Amygdala (tissue), 56 donors: ENCODE measurements at places on chromosomes 7 and 10.

- DNase-seq, result no peak
Observed at GRCh38 chr7:77524731-77525130, 12.4 kb upstream of the PTPN12 start.

- no peak for DNase-seq
Observed at GRCh38 chr10:48199580-48200377, 74.7 kb downstream of the FRMPD2 start.

- no peak for DNase-seq
Observed at GRCh38 chr10:24982319-24983112, 30.1 kb upstream of the PRTFDC1 start.

- no peak for DNase-seq
Observed at GRCh38 chr10:21943633-21944265, 59.8 kb downstream of the DNAJC1 start.

GRCh38 chr10:2981361-2981801 lies 86.0 kb upstream of the PFKP start:
- DNase-seq, result no peak

DNA sequence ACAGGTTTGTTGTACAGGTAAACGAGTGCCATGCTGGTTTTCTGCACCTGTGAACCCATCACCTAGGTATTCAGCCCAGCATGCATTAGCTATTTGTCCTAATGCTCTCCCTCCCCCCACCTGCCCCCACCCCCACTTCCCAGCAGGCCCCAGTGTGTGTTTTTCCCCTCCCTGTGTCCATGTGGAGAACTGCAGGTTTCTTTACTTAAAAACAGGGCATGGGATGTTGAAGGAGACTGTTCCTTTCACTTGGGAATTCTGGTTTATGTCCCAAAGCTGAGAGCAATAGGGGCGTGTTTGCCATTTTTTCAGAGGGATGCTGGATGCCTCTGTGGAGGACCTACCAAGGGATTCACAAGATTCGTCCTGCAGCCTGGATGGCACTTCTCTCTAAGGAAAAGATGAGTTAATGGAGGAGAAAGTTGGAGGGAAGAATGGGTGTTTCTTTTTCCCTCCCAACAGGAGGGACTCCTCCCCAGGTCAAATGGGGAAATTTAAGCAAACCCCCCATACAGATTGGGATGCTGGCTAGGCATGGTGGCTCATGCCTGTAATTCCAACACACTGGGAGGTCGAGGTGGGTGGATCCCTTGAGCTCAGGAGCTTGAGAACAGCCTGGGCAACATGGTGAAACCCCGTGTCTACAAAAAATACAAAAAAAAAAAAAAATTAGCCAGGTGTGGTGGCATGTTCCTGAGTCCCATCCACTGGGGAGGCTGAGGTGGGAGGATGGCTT lies 136.0 kb downstream of the GALNT17 start:
- no peak for DNase-seq

GRCh38 chr7:138645284-138645683 lies 55.9 kb downstream of the SVOPL start:
- no peak for DNase-seq

DNA sequence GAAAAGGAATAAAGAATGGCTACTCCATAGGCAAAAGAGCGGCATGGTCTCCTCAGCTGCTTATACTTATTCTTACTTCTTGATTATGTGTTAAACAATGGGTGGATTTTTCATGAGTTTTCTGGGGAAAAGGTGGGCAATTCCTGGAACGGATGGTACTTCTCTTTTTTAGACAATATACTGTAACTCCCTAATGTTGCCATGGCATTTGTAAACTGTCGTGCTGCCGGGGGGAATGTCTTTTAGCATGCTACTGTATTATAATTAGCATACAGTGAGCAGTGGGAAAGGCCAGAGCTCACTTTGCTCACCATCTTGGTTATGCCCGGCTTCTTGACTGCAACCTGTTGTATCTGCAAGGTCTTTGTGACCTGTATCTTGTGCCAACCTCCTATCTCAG lies 372.1 kb upstream of the AKR1E2 start:
- no peak for DNase-seq

DNA sequence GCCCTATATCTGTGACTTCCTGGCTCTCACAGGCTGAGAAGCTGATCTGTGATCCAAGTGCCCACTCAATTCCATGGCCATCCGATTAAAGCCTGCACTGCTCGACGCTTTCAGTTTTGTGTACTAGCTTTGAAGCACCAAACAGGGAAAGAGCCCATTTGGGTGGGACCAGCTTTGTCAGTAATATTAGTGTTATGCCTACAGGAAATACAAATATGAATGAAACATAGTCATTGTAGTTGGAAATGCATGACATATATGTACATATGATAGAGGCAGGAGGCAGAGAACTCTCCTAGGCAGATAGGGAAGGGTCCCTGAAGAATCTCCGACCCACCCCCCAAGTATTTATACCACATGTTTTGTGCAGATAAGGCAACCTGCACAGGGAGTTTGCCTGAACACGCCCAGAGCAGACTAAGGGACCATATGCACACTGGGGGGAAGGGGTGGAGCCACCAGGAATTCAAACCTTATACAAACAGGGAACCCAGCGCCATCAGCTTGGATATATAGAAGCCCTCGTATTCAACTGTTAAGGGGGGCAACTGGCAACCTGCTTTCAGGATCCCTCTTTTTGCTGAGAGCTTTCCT lies 653.2 kb downstream of the PARD3 start:
- DNase-seq, result no peak

GRCh38 chr10:31694929-31695837 lies 233.4 kb downstream of the ARHGAP12 start:
- DNase-seq, result no peak

GRCh38 chr7:46864716-46865115 lies 717.2 kb downstream of the TNS3 start:
- no peak for DNase-seq

DNA sequence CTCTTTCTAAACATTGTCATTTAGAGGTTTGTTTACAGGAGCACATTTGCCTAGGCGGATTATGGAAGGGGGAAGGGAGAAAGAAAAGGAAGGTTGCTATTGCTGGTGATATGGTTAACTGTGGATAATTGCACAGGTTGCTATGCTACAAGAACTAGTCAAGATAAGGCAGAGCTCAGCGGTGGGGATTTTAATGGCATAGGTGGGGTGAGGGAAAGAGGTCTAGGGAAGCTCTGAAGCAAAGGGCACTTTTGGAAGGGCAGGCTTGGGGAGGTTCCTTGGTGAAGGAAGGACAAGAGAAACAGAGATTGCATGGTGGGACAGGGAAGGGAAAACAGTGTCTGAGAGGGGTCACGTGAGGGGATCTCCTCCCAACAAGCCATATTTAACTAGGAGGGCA lies 19.5 kb downstream of the HYAL4 start:
- no peak for DNase-seq

DNA sequence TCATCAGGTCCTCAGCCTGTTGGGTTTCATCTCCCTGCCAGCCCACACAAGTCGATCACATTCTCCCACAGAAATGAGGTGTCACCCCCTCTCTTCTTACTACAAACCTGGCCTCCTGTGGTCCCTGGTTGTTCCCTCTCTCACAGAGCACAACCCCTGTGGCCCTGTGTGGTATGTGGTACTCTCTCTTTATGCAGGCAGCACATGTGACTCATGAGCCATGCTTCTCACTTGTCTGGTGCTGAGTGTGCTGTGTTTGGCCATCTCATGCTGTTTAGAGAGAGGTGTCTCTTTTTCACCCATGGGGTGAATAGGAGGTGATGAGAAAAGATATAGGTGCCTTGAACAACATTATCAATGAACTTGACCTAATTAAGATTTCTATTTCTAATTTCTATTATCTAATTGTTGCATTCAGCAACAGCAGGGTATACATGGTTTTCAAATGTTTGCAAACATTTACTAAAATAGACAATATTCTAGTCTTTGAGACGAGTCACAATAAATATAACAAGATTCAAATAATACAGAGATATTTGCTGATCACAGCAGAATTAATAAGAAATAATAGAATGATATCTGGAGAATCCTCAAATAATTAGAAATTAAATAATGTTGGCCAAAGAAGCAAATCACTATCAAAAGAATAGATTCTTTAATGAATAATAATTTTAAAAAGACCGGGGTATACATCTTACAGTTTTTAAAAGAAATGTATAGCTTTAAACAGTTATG lies 633.8 kb upstream of the IGFBP3 start:
- DNase-seq, result no peak

DNA sequence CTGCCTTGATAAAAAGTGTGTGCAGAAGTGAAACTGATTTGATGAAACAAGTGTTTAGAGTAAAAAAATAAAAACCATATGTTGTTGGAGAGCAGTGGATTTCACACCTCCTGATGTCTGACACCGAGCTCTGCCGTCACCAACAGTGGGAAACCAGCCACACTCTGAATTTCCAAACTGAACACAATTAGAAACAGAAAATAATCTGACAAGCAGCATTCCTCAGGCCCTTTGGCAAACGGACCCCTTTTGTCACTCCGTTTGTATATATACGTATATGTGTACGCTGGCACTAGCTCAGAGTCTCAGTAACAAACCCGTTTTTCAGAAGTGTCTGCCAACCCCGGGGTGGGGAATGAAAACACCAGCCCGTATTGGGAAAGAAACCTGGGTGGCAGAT lies 32.4 kb downstream of the TACC2 start:
- DNase-seq, result no peak

- DNase-seq, result no peak
Observed at GRCh38 chr10:60570896-60571295, 181.2 kb upstream of the ANK3 start.

DNA sequence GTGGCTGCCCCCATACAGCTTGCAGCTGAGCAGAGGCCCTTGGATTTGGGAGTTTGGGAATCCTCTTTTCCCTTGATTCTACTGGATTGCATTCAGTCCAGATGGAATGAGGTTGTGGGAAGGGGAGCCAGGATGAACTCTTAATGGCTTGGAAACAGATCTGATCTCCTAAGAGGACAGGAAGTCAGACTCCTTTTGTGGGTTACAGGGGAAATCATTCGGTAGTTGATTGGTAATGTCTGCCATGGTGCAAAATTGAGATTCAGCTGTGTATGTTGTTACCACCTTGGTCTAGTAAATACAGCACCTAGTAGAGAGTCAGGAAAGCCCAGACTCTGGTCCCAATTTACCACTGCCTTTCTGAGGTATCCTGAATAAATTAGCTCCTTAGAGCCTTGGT lies 144.2 kb upstream of the TNRC18 start:
- no peak for DNase-seq

- DNase-seq, result no peak
Observed at GRCh38 chr10:116486770-116487448, 58.8 kb upstream of the PNLIP start.

GRCh38 chr10:22320591-22321155 lies at the start of gene BMI1:
TSS of gene BMI1 (plus strand) at chr10:22321099. CDS start at chr10:22326450, 5,351 bp downstream.
- DNase-seq, result peak; percentile 65

GRCh38 chr10:88672041-88672440 lies 7.8 kb downstream of the LIPF start:
- no peak for DNase-seq

DNA sequence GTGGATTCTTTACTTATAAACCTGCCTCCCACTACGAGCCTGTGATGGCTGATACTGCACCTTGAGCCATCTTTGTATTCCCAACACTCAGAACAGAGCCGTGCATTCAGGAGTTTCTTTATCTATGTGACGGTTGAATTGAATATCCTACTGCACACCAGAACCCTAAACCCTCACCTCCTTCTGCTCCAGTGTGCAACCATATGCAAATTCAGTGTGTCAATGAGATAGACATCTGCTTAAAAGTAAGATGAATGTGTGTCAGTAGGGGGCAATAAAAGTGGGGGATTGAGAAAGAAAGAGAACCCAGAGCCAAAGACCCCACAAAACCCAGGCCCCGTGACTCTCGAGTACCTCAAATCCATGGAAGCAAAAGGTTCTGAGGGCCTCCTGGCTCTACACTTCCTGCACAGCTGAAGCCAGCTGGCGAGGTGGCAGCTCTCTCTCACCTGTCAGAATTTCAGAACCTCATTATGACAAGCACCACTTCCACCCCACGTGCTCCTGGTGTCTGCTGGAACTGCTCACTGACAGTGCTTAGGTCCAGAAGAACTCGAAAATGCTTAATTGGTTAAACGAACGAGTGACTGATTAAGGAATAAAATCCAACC lies 143.3 kb upstream of the GPR26 start:
- DNase-seq, result no peak

DNA sequence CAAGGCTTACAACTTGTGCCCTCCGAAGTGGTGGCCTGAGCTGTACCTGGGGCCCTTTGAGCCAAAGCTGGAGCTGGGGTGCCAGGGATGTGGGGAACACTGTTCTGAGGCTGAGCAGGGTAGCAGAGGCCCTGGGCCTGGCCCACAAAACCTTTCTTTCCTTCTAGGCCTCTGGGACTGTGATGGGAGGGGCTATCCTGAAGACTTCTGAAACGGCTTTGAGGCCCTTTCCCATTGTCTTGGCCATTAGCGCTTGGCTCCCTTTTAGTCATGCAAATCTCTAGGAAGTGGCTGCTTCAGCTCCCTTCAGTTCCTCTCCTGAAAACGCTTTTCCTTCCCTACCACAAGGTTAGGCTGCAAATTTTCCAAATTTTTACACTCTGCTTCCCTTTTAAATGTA lies 16.8 kb upstream of the CRYGN start:
- DNase-seq, result no peak

GRCh38 chr10:92430103-92430502 lies 139.1 kb downstream of the MARCHF5 start:
- DNase-seq, result no peak

DNA sequence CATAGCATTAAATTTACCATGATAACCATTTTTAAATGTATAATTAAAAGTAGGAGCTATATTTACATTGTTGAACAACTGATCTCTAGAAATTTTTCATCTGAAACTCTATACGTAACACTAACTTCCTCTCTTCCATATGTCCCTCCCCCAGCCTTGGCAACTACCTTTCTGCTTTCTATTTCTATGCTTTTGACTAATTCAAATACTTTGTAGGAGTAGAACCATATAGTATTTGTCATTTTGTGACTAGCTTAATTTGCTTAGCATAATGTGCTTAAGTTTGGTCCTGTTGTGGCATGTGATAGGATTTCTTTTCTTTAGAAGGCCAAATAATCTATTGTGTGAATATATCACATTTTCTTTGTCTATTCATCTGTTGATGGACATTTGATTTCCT lies 225.3 kb upstream of the POT1 start:
- no peak for DNase-seq

GRCh38 chr10:27138277-27138676 lies 15.9 kb downstream of the YME1L1 start:
- no peak for DNase-seq

GRCh38 chr7:40077849-40078248 lies 56.6 kb downstream of the MPLKIP start:
- DNase-seq, result no peak
